ENCODE measurements at places on chromosomes 5 and 9.
A peak's percentile ranks its signal among the peaks of the same experiment; 100 is the strongest.

- DNase-seq = no peak
These were observed 38.1 kb downstream of the MAP1B start for GRCh38 chr5:72145348-72145747.

GRCh38 chr5:548256-548655 is 24.0 kb upstream of the SLC9A3 start:
- DNase-seq = no peak

DNA sequence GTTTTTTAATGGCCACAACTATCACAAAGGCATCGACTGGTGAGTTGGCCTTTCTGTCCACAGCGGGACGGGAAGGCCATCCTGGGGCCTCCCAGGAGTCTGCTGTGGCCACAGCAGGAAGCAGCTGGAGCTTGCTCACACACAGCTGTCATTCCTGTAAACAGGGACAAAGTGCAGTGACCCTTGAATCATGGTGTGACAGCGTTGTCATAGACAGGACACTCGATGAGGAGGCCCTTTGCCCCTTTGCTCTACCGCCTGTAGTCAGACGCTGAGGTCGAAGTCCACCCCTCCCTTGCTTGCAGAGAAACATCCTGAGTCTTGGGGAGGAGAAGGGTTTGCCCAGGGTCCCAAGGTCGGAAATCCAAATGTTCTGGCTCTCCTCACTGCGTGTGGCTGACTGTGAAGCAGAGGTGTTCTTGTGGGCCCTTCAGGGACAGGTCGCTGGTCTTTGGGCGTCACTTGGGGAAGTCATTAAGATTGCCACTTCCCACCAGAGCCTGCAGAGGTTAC is 35.1 kb downstream of the NDST1 start:
- DNase-seq = no peak

DNA sequence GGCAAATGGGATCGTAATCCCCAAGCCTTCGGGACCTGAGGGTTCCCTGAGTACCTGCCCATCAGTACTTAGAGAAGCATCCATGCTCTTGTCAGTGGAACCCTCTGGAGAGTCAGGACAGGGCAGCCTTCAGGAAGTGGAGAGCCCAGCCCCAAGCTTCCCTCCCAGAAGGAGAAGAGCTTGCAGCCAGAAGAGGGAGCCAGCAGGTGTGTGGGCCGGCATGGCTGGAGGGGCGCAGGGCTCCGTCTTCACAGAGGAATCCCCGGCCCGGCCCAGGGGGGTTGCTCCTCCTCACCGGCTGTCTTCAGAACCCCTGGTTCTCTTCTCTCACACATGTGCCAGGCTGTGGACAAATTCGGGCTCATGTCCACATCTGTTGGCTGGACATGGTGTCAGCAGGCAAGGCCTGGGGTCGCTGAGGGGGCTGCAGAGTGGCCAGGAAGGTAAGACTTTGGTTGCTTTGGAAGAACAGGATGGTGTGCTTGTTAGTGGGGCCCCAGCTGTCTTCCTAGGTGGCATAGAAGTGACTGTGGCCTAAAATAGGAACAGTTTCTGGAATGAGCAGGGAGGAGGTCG is 58.9 kb upstream of the RXRA start:
- DNase-seq = no peak

DNA sequence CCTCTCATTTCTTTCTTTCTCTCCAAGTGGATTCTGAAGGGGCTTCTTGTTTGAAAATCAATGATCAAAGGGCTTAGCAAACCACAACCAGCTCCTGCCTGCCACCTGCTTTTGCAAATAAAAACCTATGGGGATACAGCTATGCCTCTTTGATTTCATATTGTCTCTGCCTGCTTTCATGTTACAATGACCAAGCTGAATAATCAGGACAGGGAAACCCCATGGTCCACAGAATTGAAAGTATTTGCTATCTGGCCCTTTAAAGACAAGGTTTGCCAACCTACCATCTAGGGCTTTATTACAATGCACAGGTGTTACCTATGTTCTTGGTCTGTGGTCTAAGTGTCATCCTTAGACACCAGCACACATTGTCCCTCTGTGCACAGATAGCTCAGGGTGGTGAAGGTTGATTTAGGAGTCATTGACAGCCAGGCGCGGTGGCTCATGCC is 28.8 kb upstream of the PLIN2 start:
- DNase-seq = no peak

DNA sequence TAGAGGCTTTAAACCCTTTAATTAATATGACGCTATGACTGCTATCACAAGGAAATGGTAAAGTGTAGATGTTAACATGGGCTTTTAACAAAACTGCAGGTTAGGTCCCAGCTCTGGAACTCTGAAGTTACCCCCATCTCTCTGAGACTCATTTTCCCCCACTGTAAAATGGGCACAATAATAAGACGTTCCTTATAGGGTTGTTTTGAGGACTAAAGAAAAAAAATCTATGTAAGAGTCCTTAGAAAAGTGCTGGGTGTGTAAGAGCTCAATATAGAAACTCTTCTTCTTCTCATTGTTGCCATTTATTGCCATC is 45.8 kb upstream of the STK32A start:
- DNase-seq = no peak

- DNase-seq = no peak
These were observed 51.7 kb downstream of the LPAR1 start for GRCh38 chr9:110986529-110986928.

GRCh38 chr5:107271682-107272350 is 398.9 kb downstream of the EFNA5 start:
- no peak for DNase-seq

DNA sequence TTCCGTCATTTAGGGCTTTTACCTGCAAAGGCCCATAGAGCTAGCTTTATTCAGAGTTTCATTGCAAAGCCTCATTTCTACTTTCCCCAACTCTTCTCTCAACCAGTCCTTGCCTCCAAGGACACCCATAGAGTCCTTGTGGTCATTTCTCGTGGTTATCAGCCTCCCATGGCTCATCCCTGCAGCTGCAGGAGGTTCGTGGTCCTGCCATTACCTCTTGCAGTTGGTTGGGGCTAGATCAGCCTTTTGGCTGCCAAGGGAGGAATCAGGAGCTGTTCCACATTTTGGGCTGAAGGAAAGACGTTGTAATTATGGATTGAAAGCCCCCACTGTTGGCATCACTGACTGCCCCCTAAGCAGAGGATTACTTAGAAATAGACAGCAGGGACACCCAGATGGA is 231.0 kb downstream of the MAN2A1 start:
- no peak for DNase-seq

GRCh38 chr9:125820100-125820804 is 73.1 kb downstream of the PBX3 start:
- DNase-seq = no peak

- DNase-seq = no peak
These were observed 677.0 kb upstream of the WWC1 start for GRCh38 chr5:167614294-167615021.

DNA sequence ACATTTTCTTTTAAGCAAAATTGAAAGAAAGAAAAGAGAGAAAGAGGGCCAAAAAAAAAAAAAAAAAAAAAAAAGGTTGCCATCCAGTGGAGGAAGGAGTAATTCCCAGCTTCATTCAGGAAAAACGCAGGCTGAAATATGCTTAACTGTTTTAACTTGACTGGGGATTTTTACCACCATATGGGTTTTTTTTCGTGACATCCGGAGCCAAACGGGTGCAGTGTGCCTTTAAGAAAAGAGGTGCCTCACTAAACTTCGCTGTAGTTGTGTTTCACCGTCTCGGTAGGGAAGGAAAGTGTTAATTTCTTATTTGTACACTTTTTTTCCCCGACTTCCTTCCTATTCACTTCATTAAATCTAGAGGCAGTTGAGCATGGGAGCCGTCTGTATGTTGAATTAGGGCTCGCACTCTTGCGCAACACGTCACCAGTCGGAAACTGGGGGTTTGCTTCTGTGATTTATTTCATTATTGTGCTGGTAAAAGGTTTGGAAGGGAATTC is 143.0 kb downstream of the SMARCA2 start:
- no peak for DNase-seq

DNA sequence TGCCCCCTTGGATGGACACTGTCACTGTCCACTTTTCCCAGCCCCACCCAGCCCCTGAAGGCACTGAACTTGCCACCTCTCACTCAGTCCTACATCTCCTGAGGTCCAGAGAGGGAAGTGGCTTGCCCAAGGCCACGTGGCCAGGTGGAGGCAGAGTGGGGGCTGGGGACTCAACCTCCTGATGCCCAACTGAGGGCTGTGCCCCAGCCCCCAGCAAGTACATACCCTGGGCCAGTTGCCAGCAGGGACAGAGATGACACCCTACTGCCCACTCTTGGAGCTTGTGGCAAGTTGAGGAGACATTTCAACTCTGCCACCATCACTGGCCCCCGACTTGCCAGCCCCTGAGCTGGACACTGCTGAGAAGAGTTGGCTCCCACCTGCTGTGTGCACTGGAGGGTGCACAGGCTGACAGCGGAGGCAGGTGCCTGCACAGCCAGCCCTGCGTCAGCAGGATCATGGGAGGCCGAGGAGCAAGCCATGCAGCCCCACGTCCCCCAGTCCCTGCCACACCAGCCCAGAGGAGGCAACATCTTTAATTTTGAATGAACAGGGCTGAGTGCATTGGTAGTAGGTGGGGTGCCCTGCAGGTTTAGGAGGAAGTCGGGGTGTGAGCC is 39.4 kb downstream of the UNC5A start:
- DNase-seq = no peak

DNA sequence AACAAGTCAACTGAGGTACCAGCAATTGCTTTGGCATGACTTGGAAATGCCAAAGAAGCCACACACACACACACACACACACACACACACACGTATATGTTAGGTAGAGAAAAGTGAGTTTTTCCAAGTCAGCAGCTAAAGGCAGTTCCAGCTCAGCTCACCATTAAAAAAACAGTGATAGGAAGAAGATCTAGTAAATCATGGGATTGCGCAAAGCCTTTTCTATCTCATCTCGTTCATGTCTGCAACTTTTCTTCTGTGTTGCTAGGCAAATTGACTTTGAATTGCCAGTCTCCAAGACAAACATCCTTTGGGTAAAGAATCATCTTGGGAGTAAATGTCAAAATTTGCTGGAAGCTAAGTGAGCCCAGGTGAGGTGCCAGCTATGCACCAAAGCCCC is 500.1 kb downstream of the ENC1 start:
- DNase-seq = no peak

DNA sequence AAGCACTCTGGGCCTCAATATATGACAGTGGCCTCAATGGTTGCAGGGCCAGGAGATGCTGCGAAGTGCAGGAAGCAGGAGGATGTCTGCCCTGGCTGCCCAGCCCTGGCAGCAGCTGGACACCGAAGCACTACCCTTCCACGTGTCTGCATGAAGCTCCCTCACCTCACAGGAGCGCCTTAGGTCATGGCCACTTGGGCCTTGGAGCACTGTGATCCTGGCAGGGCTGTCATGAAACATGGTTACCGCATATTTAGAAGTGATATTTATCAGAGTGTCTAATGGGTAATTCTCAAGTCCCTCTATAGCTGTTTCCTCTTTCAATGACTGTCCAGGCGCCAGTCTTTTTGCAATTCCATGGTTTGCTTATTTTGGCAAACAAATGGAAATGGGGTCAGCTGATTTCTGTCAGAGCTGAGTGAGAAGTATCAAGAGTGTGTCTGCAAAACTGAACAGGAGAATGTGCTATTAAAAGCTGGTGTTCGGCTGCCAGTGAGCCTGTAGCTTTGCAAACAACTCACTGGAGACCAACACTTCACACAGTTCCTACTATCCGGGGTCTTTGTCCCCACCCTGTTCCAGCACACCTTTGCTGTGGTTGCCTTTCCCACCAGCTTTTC is 285.9 kb downstream of the KIF4B start:
- DNase-seq = no peak

- DNase-seq = no peak
These were observed 24.6 kb downstream of the CSF2 start for GRCh38 chr5:132098151-132098594.

DNA sequence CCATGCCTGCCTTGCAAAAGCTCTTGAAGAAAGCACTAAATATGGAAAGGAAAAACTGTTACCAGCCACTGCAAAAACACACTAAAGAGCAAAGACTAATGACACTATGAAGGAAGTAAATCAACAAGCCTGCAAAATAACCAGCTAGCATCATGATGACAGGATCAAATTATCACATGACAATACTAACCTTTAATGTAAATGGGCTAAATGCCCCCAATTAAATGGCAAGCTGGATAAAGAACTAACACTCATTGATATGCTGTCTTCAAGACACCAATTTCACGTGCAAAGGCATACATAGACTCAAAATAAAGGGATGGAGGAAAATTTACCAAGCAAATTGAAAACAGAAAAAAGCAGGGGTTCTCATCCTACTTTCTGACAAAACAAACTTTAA is 231.8 kb upstream of the RGMB start:
- no peak for DNase-seq

DNA sequence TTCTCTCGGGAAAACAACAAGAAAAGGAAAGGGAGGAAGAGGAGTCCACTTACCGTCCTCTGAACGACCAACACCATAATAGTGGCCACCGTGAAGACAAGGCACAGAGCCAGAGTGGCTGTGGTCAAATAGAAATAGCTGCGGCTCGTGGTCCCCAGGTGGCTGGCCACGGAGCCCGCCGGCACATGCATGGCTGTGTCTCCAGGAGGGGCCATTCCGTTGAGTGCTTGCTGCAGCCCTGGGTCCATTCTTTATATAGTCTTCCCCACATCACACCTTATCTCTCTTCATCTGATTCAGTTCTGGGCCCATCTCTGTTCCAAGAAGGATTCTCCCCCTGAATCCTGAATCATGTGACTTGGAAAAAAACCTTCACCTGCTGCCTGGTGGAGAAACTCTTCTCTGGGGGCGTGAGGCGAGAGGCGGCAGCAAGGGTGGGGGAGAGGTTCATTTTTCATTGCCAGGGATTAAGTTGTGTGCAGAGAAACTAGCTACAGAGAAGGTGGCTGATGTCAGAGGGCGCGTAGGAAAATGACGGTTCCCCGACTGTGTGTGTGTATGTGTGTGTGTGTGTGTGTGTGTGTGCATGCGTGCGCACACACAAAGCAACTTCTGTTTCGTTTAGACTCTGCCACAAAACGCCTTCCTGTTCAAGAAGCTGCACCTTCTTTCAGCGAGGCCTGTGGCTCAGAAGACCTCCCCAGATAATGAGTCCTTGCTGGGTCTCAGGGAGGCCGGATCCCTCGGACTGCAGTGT is at the start of gene TNFSF8:
TNFSF8 (minus strand) TSS at position 536 of the 757 bp plus-strand sequence; CDS start at position 248, 288 bp downstream.
- DNase-seq = peak; percentile 44

DNA sequence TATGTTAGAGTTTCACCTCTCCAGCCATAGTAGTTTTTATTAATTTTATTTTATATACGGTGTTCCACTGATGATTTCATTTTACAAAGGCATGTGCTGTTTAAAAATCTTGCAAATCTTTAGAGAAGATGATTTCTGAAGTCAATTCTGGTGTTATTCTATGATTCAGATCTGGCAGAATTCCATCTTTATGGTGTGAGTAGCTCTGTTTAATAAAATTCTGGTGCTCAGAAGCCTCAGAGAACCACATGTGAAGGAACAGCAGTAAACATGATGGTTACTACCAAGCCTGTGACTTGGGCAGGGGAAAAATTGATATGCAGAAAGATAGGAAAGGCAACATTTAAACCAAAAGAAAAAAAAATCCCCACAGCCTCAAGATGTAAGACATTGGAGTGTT is 299.7 kb downstream of the NPR3 start:
- no peak for DNase-seq

- DNase-seq = no peak
These were observed 207.1 kb downstream of the GABRG2 start for GRCh38 chr5:162274679-162275078.
